ENCODE measurements at places on chromosomes 16 and 17. TPM values are rescaled to one million over a fixed set of nuclear protein-coding genes. Genes with fewer than 3 reads are reported as not detected.

The MEOX1 gene
- total RNA-seq = 15.6 TPM

DNA sequence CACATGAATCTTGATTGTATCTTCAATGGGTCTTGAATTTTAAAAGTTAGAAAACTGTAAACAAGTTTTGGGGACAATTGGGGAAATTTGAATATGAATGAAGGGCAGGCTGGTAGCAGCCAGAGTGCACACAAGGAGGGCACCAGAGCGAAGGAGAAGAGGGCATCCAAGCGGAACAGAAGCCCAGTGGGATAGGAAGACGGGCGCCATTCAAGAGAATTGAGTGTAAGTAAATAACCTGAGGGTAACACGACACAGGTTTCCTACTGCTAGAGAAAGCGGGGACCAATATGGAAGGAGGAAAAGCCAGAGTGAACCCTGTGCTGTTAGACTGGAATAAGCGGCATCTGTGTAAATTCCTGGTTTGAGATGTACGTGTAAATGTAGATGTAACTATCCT, 115.1 kb upstream of the CCL2 start:
- H3K4me1 ChIP-seq = no peaks in the 10 kb centered on the region
- no peaks in the 10 kb centered on the region for H3K27me3 ChIP-seq
- H3K4me3 ChIP-seq = no peak overlapping the region
- no peak for DNase-seq

GRCh38 chr17:58315281-58315711, 13.3 kb downstream of the TSPOAP1 start:
- H3K4me1 ChIP-seq = no peaks in the 10 kb centered on the region
- no peaks in the 10 kb centered on the region for H3K27me3 ChIP-seq
- no peak for DNase-seq
- no peaks in the 10 kb centered on the region for H3K36me3 ChIP-seq

The LPO gene
- not detected for total RNA-seq

The PDILT gene
- total RNA-seq = not detected

The YBX2 gene
- 3.6 TPM for total RNA-seq

DNA sequence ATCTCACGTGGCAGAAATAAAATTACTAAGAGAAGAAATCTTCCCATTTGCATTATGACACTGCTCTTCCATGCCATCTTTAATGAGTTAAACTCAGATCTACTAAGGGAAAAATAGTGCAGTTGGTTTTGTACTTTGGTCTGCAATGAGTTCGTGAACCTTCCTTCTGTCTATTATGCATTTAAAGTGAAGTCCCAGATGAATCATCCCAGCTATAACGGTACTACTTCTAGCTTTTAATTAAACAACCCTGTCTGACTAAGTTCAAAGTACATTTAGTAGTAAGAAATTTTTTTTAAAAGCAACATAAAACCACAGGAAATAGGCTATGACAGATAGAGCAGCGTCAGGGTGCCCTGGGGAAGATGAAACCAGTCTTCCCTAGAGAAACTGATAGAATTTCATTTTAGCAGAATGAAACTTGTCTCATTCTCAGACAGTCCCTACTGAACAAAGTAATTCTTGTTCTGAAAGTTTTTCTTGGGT, 1.8 kb downstream of the TMIGD1 start:
- no peak overlapping the region for H3K4me3 ChIP-seq
- H3K36me3 ChIP-seq = no peaks in the 10 kb centered on the region
- H3K4me1 ChIP-seq = no peaks in the 10 kb centered on the region

The RTN4RL1 gene
- 0.83 TPM for total RNA-seq

DNA sequence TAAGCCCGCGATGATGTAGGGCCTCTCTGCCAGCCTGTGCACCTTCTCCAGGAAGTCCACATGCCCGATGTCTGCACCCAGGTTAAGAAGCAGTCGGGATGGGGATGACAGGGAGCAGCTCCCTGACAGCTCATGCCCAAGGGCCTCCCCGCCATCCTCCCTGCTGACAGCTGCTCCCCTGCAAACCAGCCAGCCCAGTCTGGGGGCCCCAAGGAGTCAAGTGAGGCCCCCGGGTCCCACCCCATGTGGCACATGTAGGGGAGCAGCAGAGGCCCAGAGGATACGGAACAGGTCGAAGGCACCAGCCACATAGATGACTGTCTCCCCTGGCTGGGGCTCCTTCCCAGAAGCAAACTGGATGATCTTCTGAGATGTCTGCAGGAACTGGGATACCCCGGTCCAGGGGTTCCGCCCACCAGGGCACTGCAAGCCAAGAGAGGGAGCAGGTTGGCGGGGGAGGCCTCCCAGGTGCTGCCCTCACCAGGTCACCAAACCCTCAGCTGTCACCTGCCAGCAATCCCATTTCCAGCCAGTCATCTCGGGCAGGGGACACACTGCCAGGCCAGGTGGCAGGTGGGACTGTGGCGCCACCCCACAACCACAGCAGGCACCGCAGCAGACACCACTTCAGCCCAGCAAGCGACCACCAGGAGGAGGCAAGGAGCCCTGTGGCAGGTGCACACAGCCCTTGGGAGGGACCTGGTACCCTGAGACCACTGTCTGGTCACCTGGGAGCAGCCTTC, 4.6 kb downstream of the PCYT2 start:
- H3K4me1 ChIP-seq = peaks cover 30% of the 10 kb centered on the region
- no peak overlapping the region for H3K4me3 ChIP-seq
- peaks cover 17% of the 10 kb centered on the region for H3K27me3 ChIP-seq
- H3K36me3 ChIP-seq = peaks cover 55% of the 10 kb centered on the region
- DNase-seq = no peak

The RAPGEFL1 gene
- 1.5 TPM for total RNA-seq

- no peak overlapping the region for H3K4me3 ChIP-seq
- no peaks in the 10 kb centered on the region for H3K36me3 ChIP-seq
- no peak for DNase-seq
- H3K4me1 ChIP-seq = peaks cover 6% of the 10 kb centered on the region
Observed at GRCh38 chr17:61088556-61088955, 311.1 kb upstream of the TBX2 start.

GRCh38 chr17:75623386-75623785, 9.8 kb upstream of the SMIM5 start:
- H3K4me3 ChIP-seq = no peak overlapping the region
- no peaks in the 10 kb centered on the region for H3K4me1 ChIP-seq
- DNase-seq = no peak
- no peak overlapping the region for H3K27ac ChIP-seq
- H3K27me3 ChIP-seq = no peaks in the 10 kb centered on the region
- H3K36me3 ChIP-seq = peaks cover 91% of the 10 kb centered on the region

The TEX19 gene
- total RNA-seq = not detected

- H3K27ac ChIP-seq = no peak overlapping the region
- H3K27me3 ChIP-seq = no peaks in the 10 kb centered on the region
- no peak for DNase-seq
- H3K36me3 ChIP-seq = no peaks in the 10 kb centered on the region
- no peak overlapping the region for H3K4me3 ChIP-seq
Observed at GRCh38 chr16:86800894-86801293, 222.5 kb downstream of the FOXL1 start.

DNA sequence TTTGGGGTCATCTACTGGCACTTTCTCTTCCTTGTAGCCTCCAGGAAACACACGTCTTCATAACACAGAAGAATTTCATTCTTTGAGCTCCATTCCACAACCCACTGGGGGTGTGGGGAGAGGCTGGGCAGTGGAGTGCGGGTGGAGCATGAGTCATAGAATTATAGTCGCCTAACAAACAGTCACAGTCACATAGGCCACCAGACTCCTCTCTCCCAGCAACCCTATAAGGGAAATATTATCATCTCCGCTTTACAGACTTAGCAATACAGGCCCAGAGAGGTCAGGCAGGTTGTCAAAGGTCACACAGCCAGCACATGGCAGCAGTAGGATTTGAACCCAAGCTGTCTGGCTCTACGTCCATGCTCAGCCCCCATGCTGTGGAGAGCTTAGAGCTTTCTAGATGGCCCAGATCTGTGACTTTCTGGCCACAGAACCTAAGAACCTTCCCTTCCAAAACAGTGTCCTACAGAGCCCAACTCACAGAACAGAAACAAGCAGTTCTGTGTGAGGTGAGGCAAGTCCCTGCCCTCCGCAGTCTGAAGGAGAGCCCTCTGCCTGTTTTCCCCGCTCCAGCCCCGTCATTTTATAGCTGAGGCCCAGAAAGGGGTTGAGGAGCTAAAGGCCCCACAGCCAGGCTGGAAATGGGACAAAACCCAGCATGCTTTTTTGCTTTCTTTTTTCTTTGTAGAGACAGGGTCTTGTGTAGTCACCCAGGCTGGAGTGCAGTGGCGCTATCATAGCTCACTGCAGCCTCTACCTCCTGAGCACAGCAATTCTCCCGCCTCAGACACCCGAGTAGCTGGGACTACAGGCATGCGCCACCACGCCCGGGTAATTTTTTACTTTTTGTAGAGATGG, 10.7 kb upstream of the LITAF start:
- no peaks in the 10 kb centered on the region for H3K27me3 ChIP-seq
- no peaks in the 10 kb centered on the region for H3K36me3 ChIP-seq

DNA sequence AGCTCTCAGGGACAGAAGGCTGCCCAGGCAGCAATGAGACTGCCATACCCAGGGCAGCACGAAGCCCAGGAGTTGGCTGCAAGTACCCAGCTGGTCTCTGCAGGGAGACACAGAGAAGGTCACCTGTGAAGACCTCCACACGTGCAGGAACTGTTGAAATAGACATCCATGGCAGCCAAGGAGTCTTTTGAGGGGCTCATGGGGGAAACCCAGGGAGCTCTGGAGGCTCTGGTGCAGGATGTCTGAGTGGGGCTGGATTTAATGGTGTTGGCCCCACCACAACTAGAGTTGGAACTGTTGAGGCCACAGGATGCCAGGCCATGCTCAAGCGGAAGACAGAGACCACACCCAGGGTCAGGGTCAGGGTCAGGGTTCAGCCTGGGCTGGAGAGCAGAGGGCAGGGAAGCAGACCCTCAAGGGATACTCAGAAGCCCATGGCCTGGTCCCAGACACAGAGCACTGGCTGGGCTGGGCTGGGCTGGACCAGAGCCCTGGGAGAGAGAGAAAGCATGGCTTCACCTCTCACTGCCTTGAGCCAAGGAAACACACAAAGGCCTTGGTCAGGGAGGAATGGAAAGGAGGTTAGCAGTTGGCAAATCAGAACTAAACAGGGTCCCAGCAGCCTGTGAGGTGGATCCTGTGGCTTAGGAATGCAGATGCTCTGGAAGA, 21.4 kb downstream of the PITPNM3 start:
- no peak for DNase-seq
- no peak overlapping the region for H3K4me3 ChIP-seq
- no peaks in the 10 kb centered on the region for H3K4me1 ChIP-seq
- H3K36me3 ChIP-seq = no peaks in the 10 kb centered on the region
- no peaks in the 10 kb centered on the region for H3K27me3 ChIP-seq

The C1QTNF8 gene
- total RNA-seq = not detected

The KRT33B gene
- not detected for total RNA-seq

DNA sequence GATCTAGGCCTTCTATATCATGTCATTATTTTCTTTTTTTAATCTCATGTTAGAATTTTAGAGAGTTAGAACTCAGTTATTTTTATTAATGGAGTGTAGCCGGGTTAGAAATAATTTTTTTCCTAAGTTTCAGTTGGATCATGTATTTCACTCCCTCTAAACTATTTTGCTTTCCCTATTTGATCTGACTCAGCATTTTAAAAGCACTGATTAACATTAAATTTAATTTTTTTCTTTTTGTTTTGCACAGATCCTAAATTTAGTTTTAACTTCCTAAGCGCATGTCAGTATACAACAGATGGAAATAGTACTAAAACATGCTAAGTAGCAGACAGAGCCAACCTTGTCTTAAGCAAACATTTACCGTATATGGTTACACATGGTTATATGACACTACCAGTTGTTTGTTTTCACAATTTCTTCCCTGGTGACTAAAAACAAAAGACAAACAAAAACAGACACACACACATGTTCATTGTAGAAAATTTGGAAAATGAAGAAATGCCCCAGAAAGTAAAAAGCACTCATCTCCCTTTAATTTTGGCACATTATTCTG, 33.6 kb upstream of the RAB11FIP4 start:
- H3K4me3 ChIP-seq = no peak overlapping the region
- H3K36me3 ChIP-seq = peaks cover 89% of the 10 kb centered on the region
- no peaks in the 10 kb centered on the region for H3K27me3 ChIP-seq
- no peaks in the 10 kb centered on the region for H3K4me1 ChIP-seq
- H3K27ac ChIP-seq = no peak overlapping the region

GRCh38 chr17:8472663-8473062, 37.0 kb downstream of the NDEL1 start:
- H3K4me1 ChIP-seq = peaks cover 22% of the 10 kb centered on the region
- no peak overlapping the region for H3K4me3 ChIP-seq
- no peaks in the 10 kb centered on the region for H3K27me3 ChIP-seq
- DNase-seq = peak; percentile 34
- peaks cover 77% of the 10 kb centered on the region for H3K36me3 ChIP-seq

The WFDC1 gene
- 29.9 TPM for total RNA-seq

The ADAP2 gene
- total RNA-seq = 19.1 TPM

The COTL1 gene
- 34.5 TPM for total RNA-seq

DNA sequence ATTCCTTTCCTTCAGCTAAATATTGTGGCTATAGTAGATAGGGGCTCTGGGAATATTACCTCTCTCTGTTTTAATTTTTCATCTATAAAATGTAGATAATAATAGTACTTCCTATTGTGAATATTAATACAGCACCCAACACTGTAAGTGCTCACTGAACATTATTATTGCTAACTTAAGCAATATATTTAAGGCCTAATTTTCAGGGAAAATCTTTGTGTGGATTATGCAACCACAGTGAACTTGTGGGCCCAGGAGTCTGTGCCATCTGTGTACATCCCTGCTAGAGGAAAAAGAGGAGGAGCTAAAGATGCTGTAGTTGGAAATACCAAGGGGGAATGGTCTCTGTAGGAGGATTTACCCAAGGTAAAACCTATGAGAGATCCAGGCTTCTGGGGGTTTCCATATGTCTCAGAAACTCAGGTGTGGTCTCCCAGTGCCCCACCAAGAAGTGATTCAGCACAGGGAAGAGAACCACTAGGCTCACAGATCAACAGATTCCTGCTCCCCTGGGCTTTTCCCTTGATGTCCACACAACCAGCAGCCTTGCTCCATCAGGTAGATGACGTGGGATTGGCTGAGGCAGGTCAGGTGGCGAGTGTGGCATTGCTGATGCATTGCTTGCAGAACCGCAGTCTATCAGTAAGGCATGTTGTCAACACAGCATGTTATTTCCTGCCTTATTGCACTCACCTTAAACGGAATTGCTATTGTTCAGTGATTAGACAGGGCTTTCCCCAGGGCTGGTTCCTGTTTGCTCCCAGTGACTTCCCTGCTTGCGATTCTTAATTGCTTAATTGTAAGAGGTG, 1.6 kb upstream of the N4BP1 start:
- H3K4me3 ChIP-seq = no peak overlapping the region
- no peaks in the 10 kb centered on the region for H3K27me3 ChIP-seq
- H3K27ac ChIP-seq = peak overlapping the region; percentile 95
- no peak for DNase-seq

The FLOT2 gene
- total RNA-seq = 80.5 TPM

The KRT25 gene
- total RNA-seq = not detected

DNA sequence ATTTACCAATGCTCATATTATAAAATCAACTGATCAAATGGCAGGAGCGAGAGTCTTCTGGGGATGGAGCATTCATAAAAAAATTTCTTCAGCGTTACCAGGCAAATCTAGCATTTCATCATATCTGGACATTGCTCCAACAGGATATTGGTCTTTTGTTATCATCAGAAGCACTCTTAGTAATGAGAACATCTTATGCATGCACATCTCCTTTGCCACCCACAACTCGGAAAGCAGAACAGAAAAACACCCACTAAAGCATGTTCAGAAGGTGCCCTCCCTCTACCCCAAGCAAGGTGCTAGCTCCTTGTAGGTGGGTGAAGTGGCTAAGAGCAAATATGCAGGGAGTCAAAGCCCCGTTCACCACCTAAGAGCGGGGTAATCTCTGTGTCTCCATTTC, 18.9 kb downstream of the ARHGAP17 start:
- H3K4me1 ChIP-seq = peaks cover 96% of the 10 kb centered on the region
- H3K27me3 ChIP-seq = no peaks in the 10 kb centered on the region
- no peaks in the 10 kb centered on the region for H3K36me3 ChIP-seq
- no peak for DNase-seq

All from esophagus muscularis mucosa (tissue), 4 donors.